Activated CD4-positive, alpha-beta T cell treated with anti-CD3 and anti-CD28 coated beads, Interleukin-2, Interleukin-6, amounts not matched to agents 100 ng/mL and 50 ng/mL, durations not matched to agents 16 hours and 8 hours (primary cell): ENCODE measurements at places on chromosomes 4 and X.

GRCh38 chr4:158234671-158235070, 24.4 kb downstream of the TMEM144 start:
- DNase-seq: no peak

DNA sequence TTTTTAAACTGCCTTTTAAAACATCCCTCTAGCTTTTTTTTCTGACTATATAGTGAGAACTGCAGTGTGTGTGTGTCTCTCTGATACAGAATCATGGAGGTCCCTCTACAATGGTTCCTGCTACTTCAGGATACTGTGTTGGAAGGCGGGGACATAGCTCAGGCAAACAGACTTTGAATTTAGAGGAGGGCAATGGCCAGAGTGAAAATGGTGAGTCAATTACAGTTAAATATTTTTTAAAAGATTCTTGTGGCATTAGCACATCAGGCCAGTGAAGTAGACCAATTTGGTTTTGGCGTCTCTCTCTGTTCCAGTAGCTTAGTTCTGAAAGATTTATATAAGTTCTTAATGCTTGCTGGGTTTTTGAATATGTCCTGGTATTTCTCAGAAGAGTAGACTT, 47.1 kb downstream of the ALG13 start:
- DNase-seq: no peak

DNA sequence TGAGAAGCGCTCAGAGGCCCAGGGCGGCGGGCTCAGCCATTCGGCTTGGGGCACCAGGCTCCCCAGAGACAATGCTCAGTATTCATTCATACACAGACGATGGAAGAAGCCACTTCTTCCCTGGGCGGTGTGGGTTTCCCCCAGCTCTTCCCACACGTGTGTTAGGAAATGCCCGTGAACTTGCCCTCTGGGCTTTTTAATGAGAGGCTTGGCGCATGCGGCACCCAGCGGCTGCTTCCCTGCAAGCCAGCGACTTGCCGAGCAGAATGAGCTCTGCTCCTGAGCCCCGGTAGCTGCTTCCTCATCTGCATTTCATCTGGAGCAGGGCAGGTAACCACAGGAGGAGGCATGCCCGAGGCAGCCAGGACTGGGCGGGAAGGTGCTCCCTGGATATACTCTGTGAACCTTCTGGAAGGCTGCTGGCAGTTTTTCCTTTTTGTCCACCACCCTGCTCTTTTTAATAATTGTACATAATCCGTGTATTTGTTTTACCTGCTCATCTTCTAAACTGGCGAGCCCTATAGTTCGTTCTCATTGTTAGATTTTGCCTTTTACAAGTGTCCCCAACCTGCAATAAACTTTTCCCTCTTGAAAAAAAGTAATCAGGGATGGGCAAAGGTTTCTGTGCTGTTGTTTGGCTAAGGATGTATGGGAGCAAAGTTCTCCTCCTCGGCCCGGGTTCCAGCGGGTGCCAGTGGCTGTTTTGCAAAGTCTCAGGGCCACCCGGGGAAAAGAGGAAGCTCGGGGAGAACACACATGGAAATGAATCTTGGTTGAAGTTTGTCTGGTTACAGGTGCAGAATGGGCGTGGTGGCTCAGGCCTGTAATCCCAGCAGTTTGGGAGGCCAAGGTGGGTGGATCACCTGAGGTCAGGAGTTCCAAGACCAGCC, 178.8 kb downstream of the DCLK2 start:
- DNase-seq: no peak

GRCh38 chr4:150578745-150579501, 3.0 kb upstream of the MAB21L2 start:
- no peak for DNase-seq
